GM12891 (cell line): ENCODE measurements at places on chromosomes 11 and 22.

GRCh38 chr11:117517097-117517496 is 189.4 kb downstream of the CEP164 start:
- no peak for DNase-seq

GRCh38 chr22:17729561-17729960 is 44.7 kb downstream of the BID start:
- no peak for DNase-seq

- DNase-seq = no peak
Measured at GRCh38 chr22:19082793-19083192, 39.4 kb downstream of the DGCR2 start.

DNA sequence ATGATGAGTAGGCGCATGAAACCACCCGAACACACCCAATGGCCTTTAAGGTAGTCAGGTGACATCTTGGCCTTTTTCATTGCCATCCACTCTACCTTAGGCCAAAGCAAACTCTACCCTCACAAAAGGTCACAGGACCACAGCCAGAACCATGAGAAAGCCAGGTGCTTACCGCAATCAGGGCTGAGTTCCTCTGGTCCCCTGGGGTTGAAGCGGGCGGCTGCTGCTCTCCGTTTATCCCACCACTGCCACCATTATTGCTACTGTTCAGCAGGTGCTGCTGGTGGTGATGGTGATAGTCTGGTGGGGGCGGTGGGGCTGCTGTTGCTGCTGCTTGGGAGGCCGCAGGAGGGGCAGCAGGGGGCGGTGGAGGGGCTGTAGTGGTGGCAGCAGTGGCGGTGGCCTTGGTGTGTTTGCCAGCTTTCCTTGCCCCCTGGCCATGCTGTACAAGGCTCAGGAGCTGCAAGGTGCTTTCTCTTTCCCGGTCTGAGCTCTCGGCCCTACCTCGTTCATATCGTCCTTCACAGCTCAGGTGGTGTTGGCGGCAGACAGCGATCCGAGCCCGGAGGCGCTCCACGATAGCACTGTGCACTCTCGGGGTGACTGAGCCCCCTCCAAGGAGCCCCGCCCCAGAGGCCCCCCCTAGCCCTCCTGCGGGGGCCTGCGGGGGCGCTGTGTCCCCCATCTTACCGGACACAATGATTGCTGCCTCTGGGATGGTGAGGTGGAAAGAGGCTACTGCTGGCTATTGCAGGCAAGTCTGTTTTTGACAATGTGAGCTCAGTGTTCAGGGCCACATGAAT is 1.6 kb downstream of the MAML2 start:
- peak; percentile 29 for DNase-seq

- DNase-seq = no peak
Measured at GRCh38 chr11:27603376-27603990, 96.8 kb downstream of the BDNF start.

DNA sequence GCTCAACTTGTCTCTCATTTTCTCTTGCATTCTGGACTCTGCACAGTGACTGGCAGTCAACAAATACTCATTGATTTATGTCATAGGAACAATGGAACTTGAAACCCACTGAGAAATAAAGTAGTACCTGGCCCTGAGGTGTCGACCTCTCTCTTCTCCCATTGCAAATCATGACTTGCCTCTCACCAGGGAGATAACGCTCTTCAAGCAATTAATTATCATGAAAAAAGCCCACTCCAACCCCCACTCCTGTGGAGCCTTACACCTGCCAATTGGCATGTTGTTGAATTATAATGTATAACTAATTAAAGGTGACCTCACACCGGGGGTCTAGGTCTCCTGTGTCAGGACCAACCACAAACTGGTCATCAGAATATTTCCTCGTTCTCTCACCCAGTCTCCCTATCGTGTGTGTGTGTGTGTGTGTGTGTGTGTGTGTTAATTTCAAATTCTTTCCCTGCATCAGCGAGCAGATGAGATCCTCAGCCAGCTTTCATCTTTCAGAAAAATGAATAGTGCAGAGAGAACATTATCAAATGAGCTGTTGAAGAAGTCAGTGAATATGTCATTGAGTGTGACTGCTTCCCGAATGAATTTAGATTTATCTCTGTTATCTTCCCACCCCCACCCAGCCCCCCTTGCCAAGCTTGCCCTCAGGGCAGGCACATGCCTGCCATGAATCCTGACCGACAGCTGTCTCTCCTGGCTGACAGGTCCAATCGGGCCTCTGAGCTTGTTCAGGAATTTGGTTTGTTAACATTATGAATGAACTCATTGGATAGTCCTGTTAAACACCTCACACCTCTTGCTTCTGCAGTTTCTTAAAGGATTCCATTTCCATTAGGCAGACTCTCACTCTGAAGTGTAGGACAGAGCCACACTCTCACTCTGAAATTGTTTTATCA is 357.4 kb downstream of the INSC start:
- DNase-seq = no peak
